GM23248 (cell line): ENCODE measurements at places on chromosomes 7 and 10.

GRCh38 chr7:4113976-4114375 lies 568.1 kb upstream of the FOXK1 start:
- DNase-seq = no peak

GRCh38 chr7:155011086-155011485 lies 8.2 kb upstream of the PAXIP1 start:
- DNase-seq = peak; percentile 2

GRCh38 chr10:103448746-103449145 lies 3.4 kb downstream of the CALHM2 start:
- peak; percentile 97 for DNase-seq

GRCh38 chr10:13669182-13669855 lies 82.6 kb downstream of the PRPF18 start:
- DNase-seq = no peak

DNA sequence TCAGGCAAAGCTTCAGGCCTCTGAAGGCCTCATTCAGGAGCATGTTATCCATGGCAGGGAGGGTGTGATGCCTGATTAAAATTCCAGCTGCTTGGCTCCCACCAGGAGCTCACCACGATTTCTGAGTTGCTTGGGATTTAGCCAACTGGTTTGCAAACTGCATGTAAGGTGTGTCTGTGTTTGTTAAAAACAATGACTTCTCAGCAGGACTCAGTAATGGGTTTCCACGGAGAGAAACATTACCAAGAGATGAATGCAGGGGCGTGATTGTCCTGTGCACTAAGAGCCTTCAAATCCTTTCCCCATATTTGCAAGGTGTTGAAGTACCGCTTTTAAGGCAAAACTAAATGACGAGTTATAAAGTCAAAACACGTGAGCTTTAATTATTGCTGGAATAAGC lies 88.8 kb upstream of the BTBD16 start:
- DNase-seq = no peak

DNA sequence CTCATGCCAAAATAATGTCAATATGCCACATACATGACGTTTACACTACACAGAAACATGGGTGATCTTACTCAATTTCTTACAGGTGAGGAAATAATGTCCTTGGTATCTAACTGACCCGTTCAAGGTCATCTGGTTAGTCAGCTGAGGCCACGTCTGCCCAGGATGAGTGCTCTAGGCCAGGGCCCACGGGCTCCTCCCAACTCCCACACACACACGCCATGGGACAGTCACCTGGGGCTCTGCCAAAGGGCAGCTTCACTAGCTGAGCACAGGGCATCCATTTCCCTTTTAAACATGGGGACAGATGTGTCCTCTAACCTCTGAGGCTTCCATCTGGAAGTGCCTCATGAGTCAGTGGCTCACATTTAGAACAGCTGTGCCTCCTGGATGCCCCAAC lies 123.9 kb downstream of the TNS3 start:
- peak; percentile 98 for DNase-seq

DNA sequence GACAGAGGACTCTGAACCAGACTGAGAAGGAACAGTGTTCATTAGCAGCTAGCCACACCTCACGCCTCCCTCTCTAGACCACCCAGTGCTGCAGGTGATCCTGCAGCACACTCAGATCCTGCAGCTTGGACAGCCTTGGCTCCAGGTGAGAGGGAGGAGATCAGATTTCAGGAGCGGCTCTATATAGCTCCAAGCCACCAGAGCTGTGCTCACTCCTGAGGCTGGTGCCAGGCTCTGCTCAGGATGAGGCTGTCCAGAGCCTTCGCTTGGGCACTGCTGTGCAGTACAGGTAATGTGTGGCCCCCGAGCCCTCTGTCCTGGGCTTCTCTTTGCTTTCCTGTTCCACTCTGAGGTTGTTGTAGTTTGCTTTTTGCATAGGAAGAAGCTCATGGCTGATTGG lies 42.4 kb downstream of the C10orf120 start:
- DNase-seq = no peak

DNA sequence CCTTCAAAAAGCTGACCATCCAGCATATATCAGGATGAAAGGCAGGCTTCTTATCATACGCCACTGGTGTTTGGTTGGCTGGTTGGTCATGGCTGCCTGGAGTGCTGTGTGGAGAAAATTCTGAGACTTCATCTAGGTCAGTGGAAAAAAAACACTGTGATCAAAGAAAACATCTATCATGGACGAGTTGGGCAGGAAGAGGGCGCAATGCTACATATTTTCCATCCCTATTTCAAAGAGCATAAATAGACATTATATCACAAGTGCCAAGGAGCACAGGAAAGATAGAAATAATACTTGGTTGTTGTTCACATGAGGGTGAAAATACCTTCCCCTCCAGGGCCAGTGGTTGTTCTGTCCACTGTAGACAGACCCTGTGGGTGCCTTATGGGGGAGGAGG lies 128.4 kb upstream of the PLPP4 start:
- DNase-seq = peak; percentile 42

- no peak for DNase-seq
Observed at GRCh38 chr7:157975401-157976372, 611.9 kb downstream of the PTPRN2 start.

DNA sequence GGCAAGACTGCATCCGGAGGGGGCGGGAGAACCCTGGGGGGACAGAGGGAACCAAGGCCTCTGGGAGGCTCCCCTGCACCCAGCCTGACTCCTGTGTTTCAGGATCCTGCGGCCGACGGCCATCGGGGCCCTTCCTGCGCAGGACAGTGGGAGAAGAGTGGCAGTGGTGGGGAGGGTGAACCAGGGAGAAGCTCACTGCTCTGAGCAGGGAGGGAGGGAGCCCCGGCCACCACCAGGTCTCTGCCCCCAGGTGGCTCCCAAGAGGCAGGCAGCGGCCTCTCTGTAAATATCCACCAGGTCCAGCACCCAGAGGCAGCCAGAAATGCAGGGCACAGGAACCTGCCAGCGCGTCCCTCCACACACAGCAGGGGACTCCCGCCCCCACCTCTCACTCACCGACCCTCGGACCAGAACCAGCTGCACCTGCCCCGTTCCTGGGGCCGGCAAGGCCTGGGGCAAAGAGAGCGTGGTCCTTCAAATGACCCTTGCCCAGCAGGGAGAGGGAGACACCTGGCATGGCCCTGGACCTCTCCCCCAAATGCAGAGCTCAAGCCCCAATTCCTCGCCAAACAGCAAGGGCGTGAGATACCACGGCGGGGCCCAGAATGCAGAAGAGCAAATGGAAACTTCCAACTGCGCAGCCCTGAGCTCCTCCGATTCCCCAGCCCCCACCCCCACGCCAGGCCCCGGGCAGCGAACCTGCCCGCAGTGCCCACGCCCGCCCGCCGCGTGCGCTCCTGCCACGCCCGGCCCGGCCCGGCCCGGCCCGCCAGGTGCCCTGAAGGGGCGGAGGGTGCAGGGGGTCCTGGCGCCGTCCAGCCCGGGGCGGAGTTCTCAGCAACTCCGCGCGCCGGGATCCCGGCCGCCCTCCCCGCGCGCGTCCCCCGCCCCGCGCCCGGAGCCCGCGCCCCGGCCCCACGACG lies 805 bp downstream of the RASGEF1A start:
- DNase-seq = peak; percentile 11

GRCh38 chr10:124867304-124867703 lies 65.7 kb downstream of the ABRAXAS2 start:
- DNase-seq = no peak

- DNase-seq = no peak
Observed at GRCh38 chr10:47111329-47111862, 188.6 kb upstream of the GDF10 start.

DNA sequence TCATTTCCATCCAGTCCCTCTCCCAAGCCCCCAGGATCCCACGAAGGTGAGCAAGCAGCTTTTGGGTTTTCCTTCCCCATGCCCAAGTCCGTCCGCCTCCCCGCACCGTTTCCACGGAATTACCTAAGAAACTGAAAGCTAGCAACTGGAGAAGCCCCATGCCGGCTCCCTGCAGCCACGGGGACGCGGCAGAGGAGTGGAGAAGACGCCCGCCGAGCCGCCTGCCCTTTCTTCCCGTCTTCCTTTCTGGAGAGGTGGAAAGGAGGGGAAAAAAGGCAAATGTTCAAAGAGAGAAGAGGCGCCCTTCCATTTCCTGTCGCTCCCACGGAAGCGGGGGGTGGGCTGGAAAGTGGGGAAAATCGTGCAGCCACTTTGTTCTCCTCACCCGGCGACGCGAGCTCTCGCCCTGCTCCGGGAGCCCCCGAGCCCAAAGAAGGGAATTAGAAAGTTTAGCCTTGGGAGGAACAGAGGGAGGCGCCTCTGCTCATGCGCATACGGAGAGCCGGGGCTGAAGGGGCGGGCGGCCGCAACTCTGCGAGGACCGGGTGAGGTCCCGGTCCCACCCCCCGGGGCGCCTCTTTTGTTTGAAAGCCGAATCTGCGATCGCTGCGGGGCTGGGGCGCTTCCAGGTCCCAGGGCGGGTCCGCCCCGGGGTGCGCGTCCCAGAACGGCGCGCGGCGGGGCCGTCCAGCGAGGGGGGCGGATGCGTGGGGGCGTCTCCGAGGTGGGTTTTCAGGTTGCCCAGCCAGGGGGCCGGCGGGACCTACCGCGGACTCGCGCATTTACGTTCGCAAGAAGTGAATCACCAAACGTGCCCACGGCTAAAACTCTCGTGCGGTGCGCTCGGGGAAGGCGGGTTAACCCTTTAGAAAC lies at the start of gene LAMB1:
TSS of gene LAMB1 (minus strand) at position 436 of the 873 bp plus-strand sequence. CDS start at position 160, 276 bp downstream.
- peak; percentile 81 for DNase-seq

DNA sequence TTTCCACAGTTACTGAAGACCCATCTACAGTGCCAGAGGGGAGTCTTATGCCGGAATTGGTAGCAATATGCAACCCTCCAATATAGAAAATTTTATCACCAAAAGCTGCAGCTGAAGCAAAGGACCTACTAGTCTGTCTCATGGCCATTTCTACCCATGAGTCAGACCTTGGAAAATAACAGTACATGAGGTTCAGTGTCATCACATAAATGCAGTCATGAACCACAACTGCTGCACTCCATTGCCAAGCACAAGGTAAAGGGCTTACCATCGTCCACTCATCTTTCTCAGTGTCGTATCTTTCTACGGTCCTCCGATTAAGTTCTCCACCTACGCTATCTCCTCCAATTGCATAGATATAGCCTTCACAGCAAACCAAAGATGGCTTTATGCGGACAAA lies 21.8 kb downstream of the KBTBD2 start:
- DNase-seq = peak; percentile 36

DNA sequence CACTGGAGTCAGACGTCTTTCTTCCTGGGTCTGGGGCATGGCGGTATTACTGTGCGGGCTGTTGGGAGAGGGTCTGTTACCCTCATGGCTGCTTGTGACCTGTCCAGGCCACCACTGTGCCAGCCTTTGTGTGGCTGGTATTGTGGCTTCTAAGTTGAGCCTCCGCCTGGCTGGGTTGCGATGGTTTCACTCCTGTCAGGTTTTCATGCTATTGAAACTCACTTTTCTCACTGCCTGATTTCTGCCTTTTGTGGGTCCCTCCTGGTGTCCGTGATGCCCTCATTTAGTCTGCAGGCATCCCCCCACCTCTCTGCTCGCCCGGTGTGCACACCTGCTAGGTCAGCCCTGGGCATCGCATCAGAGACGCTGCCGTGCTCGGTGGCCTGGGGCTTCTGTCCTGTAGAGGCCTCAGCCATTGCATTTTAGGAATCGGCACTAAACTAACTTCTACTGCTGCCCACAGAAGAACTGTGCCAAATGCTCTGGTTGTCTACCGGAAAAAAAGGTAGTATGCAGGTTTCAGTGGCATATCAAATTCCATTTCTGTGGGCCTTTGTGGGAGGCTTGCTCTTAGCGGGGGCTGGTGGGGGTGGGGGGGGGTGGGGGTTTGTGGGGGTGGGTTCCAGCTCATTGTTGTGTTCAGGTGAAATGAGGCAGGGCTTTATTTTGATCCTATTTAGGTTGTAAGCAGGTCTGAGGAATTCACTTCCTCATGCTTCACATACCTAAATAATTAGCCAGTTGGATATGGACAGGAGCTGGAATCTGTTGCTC lies 64.3 kb downstream of the MGMT start:
- DNase-seq = peak; percentile 71

DNA sequence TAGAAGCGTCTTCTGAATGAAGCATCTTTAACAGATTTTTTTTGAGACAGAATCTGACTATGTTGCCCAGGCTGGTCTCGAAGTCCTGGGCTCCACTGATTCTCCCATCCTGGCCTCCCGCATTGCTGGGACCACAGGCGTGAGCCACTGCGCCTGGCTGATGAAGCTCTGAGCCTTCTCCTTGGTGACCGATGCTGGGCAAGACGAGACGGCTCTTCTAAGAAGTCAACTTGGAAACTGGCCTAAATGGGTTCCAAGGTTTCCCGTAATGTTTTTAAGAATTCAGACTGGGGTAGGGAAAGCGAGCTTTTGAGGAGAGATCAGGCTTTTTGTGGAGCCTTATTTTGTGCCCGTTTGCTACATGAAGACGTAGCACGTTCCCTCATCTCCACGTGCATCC lies 224.5 kb downstream of the ZMYND11 start:
- DNase-seq = no peak

DNA sequence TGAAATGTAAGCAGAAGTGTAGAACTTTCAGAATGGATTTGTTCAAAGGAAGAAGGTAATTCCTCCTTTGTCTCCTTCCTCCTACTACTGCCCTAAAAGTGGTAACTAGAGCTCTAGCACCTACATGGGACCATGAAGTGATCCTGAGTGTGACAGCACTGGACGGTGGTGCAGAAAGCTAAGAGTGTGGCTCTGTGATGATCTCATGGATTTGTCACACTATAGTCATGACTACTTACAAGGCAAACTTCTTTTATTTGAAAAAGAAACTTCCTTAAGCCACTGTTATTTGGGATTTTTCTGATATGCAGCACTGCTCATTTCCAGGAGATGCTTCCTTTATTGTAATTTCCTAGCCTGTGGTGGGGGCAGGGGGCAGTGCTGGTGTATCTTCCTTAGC lies 5.8 kb upstream of the FHIP2A start:
- DNase-seq = peak; percentile 30
